ENCODE measurements at places on chromosomes 2 and 18.

DNA sequence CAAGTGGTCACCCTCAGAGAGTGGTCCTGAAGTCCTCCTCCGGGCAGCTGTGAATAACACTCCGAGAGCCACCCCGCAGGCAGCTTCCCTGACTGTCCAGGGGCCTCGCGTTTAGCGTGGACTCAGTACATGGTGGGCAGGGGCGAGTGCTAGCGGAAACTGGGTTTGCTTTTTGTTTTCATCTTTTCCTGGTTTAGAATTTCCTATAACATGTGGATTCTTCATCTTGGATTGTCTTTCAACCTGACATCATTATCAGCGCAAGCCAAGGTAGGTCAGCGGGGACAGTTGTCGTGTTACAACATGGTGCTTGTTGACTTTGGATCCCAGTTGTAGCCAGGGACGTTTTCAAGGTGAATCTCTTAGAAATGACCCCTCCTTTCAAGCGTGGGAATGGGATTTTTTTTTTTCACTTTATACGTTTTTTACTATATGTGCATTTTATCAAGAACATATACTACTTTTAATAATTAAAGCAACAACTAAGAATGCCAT lies 20.9 kb downstream of the RMC1 start:
- no peak for DNase-seq

DNA sequence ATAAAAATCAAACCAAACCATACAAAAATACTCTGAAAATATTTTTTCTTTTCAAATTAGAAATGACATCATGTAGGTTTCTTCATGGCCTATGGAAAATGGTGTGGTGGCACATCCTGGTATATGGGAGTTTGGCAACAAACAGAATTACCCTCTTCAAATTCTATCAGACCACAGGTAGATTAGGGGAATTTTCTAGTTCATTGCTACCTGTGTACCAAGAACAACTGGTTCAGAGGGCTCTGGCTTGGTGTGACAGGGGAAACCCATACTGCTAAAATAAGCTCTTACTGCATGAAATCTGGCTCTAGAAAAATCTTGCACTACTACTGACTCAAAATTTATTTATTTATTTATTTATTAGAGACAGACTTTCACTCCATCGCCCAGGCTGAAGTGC lies 63.4 kb upstream of the PELI1 start:
- DNase-seq = no peak

DNA sequence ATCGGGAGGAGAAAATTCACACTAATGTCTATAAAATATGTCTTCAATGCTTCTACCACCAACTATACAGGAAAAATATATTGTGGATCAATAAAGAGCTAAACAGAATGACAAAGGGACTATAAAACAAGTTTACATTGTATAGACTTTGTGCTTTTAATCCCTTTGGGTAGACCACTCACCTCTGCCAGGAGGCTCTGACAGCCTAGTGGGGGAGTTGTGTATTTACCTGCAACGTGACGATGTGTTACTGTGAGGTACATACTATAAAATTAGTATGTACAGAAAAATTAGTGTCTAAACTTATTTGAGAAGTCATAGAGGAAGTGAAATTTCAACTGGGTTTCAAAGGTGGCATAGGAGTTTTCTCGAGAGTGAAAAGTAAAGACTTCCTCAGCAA lies 243.3 kb upstream of the REG3G start:
- DNase-seq = no peak

GRCh38 chr2:121545257-121545656 lies 14.6 kb downstream of the RNU4ATAC start:
- no peak for DNase-seq

DNA sequence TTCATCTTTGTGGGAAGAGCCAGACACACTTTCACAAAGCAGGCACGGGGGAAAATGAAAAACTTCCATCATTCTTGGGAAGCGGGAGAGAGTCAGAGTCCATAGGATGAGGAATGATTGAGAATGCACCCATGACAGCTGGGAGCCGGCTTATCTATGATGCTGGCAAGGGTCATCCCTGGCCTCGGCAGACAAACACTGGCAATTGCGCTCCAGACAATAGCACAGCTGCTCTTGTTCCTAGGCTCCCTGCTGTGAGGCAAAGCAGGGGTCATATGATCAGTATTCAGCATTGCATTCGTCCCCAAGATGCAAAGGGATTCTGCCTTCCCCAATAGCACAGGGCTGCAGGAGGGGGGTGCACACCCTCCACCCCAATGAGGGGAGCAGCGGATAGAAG lies 33.0 kb downstream of the CYRIA start:
- no peak for DNase-seq

DNA sequence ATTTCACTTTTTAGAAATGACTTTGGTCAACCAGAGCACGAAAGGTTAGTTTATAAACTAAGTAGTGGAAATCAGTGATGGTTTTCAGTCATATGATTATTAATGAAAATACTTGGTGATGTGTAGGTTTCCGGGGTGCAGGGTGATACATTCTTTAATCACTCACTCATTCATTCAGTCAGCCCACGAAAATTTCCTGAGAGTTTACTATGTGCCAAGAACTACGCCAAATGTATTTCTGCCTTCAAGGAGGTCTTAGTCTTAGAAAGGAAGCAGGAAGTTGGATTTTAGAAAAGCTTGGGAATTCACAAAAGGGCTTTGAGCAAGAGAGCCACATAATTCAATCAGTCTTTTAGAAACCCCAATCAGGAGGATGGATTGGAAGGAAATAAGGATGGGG lies 543.6 kb downstream of the PLCL1 start:
- no peak for DNase-seq

DNA sequence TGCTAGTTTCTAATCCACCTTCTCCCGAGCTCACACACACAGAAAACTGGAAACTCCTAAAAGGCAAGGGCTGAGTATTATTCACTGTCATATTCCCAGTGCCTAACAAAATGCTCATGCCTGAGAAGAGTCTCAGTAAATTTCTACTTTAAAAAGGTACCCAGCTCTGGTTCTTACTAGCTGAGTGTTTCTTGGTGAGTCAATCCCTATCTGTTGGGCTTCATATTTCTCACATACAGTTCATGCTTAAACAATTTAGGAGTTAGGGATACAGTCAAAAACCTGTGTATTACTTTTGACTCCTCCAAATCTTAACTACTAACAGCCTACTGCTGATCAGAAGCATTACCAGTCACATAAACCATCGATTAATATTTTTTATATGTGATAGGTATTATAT lies 204.9 kb downstream of the EN1 start:
- DNase-seq = no peak

- no peak for DNase-seq
Measured at GRCh38 chr2:144996225-144996795, 476.4 kb upstream of the ZEB2 start.

GRCh38 chr18:57961411-57961810 lies 82.6 kb upstream of the NEDD4L start:
- DNase-seq = no peak

Data from AG09319 (cell line).